ENCODE measurements at places on chromosomes 4 and X.

DNA sequence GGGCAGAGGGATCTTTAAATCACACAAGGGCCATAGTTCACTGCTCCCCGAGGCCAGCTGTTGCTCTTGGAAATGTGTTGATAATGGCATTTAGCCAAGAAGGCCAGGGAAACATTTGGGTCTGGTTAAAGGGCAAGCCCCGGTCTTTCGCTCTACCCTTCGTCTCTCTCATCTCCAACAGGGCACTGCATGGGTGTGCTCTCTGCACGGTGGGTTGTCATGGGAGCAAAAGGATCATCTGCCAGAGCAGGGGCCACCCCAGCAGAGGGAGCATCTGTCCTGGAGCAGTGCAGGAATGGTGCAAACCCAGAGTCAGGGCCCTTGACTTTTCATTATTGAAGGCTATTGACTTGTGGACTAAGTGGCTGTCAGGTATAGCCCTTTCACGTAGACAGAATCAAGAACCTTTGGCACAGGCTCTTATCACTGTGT is 22.7 kb upstream of the PGRMC2 start:
- DNase-seq = no peak

DNA sequence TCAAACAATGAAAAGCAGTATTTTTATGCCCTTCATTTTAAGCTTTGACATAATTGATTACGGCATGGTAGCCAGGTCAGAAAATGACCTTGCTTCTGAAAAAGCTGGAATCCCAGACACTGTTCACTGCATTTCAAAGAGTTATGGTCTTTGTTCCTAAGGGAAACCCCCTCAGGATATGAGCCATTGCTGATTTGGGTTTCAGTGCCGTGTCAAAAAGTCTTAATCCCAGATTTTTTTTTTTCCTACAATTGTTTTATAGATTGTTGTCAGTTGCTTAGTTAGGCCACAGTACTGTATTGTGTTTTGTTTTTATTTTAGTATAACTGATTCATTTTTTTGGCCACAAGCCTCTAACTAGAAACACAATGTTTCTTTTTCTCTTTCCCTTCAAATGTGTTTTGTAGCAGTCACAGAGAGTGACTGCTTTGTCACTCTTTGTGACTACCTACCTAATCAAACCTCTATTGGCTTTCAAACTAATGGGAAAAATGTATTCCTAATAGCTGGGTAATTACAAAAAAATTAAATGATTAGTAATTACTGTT is 10.3 kb downstream of the WDR44 start:
- DNase-seq = no peak

GRCh38 chrX:63718010-63718694 is 66.9 kb downstream of the ARHGEF9 start:
- no peak for DNase-seq

DNA sequence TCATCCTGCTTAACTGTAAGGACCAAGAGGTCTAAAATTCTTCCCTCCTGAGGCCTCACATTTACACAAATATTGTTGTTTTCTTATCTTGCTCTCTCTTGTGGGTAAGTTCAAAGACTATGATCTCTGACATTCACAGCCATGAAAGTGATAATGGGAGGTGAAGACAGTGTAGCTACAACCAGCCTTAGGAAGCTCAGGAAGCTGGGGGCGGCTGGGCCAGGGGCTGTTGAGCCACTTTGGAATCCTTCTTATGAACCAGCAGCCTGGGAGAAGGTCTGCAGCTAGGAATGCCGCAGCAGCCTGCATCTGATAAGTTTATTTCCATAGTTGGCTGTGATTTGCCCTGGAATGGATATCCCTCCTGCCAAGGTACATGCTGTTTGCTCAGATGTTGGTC is 316.2 kb downstream of the STIM2 start:
- no peak for DNase-seq

GRCh38 chr4:188778905-188779304 is 639.7 kb downstream of the TRIML1 start:
- no peak for DNase-seq

DNA sequence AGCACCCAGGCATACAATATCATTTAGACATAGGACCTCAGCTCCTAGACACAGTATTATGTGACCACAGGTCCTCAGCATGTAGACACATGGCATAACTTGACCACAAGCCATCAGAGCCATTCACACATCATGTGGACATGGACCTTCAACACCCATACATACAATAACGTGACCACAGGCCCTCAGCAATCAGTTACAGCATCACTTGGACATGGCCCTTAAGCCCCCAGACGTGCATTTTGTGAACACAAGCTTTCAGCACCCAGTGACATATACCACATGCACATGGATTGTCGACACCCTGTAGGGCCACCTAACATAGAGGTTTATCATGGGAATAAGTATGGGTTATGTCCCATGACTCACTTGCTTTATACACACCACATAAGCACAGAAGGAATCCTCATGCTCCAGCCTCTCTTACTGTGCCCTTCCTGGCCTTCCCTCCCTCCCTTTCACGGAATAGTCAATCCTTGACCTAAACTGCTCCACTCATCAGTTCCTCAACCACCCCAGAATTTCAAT is 1.9 kb downstream of the TSPYL2 start:
- no peak for DNase-seq

- no peak for DNase-seq
These were observed 188.8 kb downstream of the RCHY1 start for GRCh38 chr4:75325318-75325979.

- no peak for DNase-seq
These were observed 64.4 kb downstream of the DLG3 start for GRCh38 chrX:70509078-70509477.

GRCh38 chr4:178086320-178086719 is 644.1 kb upstream of the AGA start:
- no peak for DNase-seq
